Natural killer cell treated with Interleukin-12 subunit alpha and Interleukin-12 subunit beta and Interleukin-15 and Interleukin-18, amount 100 ng/mL, for 72 hours (primary cell): ENCODE measurements at places on chromosomes 5 and 9. TPM values are rescaled to one million over a fixed set of nuclear protein-coding genes. Genes with fewer than 3 reads are reported as not detected.

Gene CYLC2
- total RNA-seq, result not detected

Gene KLHL3
- total RNA-seq, result 3.0 TPM

Gene RETREG1
- 0.81 TPM for total RNA-seq

Gene RORB
- total RNA-seq, result 2.5 TPM

Gene ABLIM3
- total RNA-seq, result not detected

Gene ANKRD18B
- not detected for total RNA-seq

Gene BRD3OS
- total RNA-seq, result 10.7 TPM

DNA sequence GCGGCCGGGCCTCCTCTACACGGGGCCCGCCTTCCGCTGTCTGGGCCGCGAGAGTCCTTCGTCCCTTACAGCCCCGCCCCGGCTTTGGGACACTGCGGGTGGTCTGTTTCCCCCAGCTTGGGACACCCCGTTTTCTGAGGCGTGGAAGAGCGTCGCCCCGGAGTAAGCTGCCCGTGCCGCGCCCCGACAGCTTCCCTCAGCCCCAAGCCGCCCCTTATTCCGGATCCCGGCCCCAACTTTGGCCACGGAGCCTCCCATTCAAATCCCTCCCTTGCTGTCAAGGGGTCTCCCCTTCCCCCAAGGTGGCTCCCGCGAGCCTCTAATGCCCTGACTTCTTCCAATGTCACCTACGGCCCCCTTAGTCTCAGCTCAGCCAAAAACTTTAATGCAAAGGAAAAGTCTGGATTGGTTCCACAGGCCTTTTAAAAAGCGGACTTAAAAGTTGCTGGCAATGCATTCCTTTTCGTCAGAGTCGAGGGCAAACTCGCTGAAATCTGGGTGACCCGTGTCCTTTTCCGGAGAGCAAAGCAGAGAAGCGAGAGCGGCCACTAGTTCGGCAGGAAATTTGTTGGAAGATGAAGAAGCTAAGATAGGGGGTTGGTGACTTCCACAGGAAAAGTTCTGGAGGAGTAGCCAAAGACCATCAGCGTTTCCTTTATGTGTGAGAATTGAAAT, 19.8 kb downstream of the EXOSC2 start:
- DNase-seq, result no peak

GRCh38 chr9:93949073-93949693, 6.0 kb downstream of the BARX1 start:
- DNase-seq, result no peak

DNA sequence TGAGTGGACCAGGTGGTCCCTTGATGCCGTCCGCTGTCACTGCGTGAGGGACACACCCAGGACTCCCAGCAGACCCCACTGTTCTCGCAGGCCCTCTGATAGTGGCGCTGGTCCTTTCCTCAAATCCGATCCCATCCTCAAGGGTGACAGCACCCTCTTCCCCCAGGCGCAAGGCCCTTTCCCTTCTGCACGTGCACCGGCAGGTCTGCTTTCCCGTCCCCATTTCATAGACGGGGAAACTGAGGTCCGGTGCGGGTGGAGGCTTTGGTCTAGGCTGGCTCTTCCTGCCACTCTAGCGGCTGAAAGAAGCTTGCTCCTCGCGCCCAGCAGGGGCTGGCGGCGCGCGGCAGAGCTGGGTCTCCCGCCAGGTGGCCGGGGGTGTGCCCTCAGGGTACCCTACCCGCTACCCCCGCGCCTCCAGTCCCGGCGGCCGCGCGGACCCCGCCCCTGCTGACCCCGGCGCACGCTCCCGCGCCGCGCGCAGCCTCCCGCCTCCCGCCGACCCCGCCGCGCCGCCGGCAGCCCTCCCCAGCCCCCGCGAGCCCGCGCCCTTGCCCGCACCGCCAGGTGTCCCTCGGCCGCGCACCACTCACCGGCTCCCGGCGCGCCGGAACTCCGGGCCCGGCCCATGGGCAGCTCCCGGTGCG, 453 bp downstream of the RASGEF1C start:
- no peak for DNase-seq

DNA sequence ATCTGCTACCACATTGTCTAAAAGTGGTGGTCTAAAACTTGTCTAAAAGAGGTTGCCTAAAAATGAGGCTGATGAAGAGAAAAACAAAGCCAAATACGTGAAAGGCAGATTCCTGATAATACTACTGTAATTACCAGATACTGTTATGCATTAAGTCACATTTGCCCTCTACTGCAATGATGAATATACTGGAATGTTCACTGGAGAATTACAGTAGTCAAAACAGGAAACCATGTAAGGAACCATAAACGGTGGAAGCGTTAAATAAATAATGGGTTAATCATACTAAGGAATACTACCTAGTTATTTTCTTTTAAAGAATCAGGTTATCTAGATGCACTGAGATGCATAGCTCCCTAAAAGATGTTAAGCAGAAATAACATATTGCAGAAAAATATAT, 201.3 kb downstream of the MCTP1 start:
- no peak for DNase-seq

GRCh38 chr9:16318516-16319060, 551.9 kb downstream of the BNC2 start:
- no peak for DNase-seq

DNA sequence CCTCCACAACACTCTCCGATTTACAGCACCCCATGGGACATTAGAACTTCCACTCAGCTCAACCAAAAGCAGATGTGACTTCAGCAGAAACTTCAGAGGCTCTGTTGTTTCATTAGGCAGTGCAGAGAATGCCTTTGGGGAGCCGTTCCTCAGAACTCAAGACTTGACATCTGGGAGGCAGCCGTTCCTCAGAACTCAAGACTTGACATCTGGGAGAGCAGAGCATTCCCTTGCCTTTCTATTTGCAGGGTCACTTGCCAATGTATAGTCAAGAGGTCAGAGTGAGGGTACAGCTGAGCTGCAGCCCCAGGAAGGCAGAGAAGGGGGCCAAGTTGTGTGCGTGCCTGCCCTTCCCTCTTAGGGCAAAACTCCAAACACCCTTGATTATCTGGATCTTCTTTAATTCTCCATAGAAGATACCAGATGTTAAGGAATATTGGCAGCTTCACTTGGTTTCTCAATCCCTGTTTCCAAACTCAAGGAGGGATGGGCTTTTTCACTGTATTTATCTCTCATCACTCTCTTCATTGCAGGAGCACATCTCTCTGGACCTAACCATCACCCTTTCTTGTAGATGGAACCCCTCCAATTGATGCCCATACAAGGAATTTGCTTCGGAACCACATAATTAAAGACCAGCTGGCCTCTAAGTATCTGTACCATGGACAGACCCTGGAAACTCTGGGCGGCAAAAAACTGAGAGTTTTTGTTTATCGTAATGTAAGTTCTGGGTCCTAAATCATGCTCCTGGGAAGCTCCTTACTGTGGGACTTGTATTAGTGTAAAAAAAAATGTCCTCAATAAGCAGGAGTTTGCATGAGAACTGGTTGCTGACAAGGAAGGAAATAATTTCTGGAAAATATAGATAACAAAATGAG, 25.6 kb downstream of the TGFBI start:
- no peak for DNase-seq

GRCh38 chr9:119707228-119707845, 338.1 kb upstream of the BRINP1 start:
- no peak for DNase-seq

DNA sequence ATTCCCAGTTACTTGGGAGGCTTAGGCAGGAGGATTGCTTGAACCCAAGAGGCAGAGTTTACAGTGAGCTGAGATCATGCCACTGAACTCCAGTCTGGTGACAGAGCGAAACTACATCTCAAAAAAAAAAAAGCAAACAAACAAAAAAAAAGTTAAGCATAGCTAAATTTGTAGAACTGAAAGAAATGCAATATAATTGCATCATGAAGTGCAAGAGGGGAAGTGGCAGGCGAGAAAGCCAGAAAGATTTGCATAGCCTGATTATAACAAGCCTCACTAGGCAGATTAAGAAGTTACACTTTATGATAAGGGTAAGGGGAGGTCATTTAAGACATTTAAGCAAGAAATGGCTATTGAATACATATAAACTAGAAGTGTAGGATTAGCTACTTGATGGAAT, 187.1 kb downstream of the EDIL3 start:
- DNase-seq, result no peak

DNA sequence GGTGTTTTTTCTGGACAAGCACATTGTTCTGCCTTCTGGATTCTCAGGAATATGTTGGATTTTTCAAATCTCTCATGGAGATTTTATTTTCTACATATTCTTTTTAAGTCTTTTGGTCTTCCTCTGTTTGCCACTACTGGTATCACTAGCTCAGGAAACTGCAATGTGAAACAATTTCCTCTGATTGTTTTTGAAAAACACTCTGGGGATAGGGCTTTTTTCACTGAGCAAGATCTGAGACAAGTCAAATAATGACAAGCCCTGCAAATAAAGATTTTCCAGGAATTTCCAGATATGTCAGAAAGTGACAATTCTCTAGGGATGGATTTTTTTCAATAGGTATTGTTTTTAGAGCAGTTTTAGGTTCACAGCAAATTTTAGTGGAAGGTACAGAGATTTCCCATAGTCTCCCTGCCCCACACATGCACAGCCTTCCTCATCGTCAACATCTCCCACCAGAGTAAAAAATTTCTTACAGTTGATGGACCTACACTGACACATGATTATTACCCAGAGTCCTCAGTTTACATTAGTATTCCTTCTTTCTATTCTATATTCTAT, 86.9 kb upstream of the TMEM161B start:
- DNase-seq, result no peak

DNA sequence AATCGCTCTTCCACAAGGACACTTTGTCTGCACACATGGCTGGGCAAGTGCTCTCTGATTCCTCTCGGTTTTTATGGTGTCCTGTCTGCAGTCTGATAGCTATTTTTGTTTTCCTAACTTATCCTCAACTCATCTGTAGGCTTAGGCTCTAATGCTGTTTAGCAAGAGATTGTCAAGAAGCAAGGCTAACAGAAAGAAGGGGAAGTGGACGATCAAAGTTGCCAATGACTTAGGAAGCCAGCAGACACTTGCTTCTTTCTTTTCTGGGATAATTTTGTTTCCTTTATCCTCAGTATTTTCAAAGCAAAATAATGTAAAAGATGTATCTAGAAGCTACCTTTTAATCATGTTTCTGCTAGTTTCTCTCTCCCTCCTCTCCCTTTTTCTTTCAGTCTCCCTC, 130.7 kb downstream of the PRKACG start:
- DNase-seq, result no peak

- no peak for DNase-seq
These were observed 684.7 kb upstream of the NUDT12 start for GRCh38 chr5:104247260-104247659.

GRCh38 chr9:121709798-121710197, 58.4 kb downstream of the DAB2IP start:
- DNase-seq, result no peak

DNA sequence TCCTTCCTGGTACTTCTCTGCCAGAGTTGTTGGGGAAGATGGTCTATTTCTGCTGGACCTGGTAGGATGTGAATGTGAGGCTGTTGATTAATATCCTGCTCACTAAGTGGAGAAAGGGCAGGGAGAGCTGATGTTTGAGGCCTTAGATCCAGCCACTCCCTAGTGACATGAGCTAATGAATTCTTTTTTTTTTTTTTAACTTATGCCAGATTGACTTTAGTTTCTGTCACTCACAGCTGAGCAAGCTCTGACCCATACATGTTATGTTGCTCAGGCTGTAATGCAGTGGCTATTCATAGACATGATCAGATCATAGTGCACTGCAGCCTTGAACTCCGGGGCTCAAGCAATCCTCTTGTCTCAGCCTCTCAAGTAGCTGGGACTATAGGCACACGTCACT, 75.1 kb upstream of the SPRY4 start:
- DNase-seq, result no peak

GRCh38 chr5:132785365-132785764, 8.3 kb upstream of the SEPTIN8 start:
- DNase-seq, result no peak

DNA sequence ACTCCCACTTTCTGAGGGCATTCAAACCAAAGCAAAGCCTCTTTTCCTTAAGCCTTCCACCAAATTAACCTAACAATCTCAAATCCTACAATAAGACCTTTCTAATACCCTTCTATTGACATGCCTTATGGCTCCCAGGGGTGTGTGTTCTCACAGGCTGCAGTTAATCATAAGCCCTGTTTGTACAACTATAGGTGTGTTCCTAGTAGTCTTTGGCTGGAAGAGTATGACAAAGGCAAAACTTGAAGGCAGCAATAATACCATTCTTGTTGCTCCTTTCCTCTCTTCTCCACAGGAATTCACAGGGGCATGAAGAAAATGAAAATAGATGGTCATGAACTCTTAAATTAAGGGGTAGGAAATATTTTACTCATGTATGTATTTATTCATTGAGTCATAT, 10.9 kb upstream of the FBXO38 start:
- DNase-seq, result no peak

- no peak for DNase-seq
These were observed 24.3 kb upstream of the UBAP2 start for GRCh38 chr9:34072868-34073590.
